WTC11 (cell line): ENCODE measurements at places on chromosomes 1 and 21.

GRCh38 chr1:117796226-117796625 is 133.2 kb downstream of the GDAP2 start:
- DNase-seq = no peak

DNA sequence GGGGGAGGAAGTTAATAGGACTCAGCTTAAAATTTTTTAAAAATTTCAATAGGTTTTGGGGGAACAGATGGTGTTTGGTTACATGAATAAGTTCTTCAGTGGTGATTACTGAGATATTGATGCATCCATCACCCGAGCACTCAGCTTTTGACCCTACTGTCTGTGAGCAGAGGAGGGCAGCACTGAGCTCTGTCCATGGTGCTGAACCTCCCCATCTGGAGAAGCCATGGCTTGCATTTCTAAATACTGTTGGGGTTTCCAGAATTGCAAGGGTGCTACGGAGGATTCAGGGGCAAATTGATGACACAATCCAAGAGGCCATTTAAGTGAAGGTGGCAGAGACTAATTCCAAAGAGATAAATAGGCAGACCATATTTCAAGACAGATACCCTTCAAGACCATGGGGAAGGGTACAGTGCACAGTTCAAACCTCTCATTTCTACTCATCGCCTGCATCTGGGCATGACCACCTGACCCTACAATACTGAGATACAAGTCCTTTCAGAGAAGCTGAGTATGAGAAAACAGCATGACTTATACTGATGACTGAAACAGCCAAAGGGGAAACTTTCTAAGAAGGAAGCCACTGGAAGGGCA is 17.2 kb downstream of the SYT2 start:
- peak; percentile 90 for DNase-seq

DNA sequence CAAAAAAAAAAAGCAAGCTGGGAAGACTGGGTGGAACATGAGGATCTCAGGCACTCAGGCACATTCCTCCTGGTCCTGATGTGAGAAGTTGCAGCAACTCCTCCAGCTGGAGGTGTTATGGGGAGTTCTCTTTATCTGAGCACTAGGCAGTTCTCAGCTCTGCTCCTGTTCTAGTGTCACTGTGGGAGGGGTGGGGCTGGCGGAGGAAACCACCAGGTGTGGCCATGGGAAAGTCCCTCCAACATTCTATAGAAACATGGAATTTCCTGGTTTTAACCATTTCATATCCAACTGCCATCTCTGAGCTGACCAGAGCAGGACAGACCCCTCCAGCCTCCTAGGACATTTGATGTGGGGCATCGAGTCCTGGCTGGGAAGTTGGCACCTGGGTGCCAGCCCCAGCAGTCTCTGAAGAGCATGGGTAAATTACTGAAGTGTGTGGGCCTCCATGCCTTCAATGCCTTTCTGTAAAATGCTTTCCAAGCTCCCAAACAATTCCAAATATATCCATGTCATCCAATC is 804 bp upstream of the IKBKE start:
- DNase-seq = no peak

GRCh38 chr1:3905266-3905952 is 5.3 kb upstream of the C1orf174 start:
- DNase-seq = no peak

DNA sequence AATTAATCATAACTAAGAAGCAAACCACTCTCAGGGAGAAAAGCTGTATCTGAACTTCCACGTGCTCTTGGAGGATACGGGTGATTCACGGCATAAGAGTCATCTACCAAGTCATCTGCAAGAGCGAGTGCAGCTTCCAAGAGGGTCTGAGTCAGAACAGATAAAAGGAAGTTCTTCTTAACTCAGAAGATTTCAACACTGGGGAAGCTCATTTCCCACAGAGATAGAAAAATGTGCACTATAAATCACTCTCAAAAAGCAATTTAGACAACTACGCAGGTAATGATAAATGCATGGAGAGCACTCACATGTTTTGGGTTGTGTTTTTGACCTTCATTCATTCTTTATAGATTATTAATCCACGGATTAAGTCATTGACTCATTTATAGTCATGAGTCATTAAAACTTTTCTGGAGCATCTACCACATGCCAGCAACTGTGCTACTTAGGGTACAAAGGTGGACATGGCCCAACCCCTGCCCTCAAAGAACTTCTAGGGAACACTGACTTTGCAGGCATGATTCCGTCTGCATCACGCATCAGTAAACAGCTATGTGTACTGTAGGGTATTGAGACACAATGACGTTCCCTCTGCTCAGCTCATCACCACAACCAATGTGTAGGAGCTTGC is 20.8 kb downstream of the KCNJ15 start:
- DNase-seq = no peak

DNA sequence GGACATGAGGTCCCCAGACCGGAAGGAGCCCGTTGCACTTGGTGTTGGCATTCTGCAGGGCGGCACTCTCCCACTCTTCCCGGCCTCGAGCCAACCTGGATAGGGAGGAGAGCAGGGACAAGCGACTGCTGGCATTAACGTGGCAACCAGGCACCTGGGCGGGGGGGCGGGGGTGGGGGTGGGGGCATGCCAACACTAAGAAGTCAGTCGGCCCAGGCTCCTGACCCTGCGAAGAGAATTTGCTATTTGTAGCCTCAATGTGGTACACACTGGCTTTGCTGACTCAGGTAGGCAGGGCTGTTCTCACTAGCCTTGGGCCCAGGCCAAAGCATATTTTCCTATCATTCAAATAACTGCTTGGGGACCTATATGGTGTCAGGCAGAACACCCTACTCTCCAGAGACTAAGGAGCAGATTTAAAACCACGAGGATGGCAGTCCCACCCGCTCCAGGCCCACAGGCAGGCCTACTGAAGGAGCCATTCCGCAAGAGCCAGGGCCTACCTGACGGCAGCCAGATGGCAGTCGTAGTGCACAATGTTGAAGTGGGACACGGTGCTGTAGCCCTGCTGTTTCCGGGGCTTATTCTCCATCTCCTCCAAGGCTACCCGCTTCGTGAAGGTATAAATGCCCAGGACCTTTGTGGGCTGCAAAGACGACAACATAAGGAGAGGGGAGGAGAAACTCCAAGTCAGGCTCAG is 123.7 kb downstream of the UBR4 start:
- no peak for DNase-seq

- peak; percentile 12 for DNase-seq
Observed at GRCh38 chr1:1122981-1123480, 7.1 kb upstream of the C1orf159 start.

- DNase-seq = no peak
Observed at GRCh38 chr1:171969813-171970212, 128.5 kb downstream of the DNM3 start.

- no peak for DNase-seq
Observed at GRCh38 chr1:230123280-230124185, 56.5 kb downstream of the GALNT2 start.

DNA sequence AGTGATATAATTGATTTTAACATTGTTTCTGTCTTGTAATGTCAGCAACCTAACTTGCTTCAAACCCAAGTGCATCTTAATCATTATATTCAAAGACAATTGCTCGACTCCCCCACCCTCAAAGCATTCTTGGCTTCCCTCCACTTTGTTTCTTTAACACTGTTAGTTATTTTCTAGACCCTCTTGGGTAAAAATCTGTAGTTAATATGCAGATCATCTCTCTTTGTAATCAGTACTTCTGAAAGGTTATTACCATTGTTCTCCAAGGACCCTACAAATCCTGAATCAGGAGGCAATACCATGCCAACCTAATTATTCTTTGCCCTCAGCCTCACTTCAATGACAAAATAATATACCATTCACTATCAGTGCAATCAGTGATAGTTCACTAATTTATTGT is 1075.7 kb downstream of the AMY1C start:
- DNase-seq = no peak
